ENCODE measurements at places on chromosomes 4 and X.

GRCh38 chr4:169988252-169988651, 37.9 kb downstream of the MFAP3L start:
- no peak for DNase-seq

DNA sequence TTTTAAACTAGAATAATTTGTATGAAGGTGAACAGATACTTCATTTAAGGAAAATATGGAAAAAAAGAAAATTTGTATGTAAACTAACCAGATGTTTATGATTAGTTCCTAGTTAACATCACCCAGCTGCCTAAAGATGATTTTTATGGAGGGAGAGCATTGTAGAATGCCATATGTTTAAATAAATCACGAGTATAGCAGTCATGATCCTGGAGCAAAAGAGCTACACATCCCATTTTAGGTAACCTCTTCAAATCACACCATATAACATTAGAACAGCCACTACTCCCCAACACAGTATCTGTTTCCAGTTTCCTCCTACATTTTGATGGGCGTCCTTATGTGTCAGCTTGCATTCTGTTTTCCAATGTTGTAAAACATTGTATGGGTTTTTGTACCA, 571.9 kb upstream of the FAM241A start:
- no peak for DNase-seq

DNA sequence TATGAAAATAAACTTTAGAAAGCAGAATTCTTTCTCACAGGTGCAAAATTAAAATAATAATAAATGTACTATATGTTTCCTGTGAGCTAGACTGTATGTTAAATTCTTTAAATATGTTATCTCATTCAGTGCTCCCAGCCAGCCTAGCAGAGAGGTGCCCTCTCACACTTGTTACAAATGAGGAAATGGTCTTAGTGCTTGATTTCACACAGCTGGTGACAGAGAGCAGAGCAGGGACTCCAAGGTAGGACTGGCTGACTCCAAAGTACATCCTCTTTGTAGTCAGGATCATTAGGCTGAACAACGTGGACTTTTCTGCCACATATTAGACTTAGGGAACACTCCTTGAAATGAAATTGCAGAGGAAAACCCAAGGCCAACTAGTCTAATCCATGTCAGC, 72.0 kb upstream of the HHIP start:
- no peak for DNase-seq

- no peak for DNase-seq
These were observed 10.7 kb upstream of the PASD1 start for GRCh38 chrX:151552743-151553142.

GRCh38 chrX:155094468-155095061, 23.3 kb downstream of the BRCC3 start:
- no peak for DNase-seq

- no peak for DNase-seq
These were observed 23.6 kb downstream of the KIF4A start for GRCh38 chrX:70313503-70313902.

DNA sequence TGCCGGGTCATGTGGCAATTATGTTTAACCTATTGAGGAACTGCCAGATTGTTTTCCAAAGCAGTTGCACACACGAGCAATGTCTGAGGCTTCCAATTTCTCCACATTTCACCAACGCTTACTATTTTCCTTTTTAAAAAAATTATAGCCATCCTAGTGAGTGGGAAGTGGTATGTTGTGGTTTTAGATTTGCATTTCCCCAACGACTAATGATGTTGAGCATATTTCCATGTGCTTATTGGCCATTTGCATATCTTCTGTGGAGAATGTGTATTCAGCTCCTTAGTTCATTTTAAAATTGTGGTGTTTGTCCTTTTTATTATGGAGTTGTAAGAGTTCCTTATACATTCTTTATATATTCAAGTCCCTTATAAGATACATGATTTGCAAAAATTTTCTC, 60.2 kb downstream of the MTMR1 start:
- no peak for DNase-seq

- DNase-seq: no peak
These were observed 18.8 kb upstream of the TMEM131L start for GRCh38 chr4:153447175-153447905.

GRCh38 chrX:79412972-79413371, 45.8 kb upstream of the ITM2A start:
- DNase-seq: no peak

- no peak for DNase-seq
These were observed 2.3 kb upstream of the MSL3 start for GRCh38 chrX:11755724-11756123.

GRCh38 chr4:4820261-4820660, 39.2 kb upstream of the MSX1 start:
- DNase-seq: no peak

GRCh38 chr4:151785484-151786157, 24.8 kb upstream of the GATB start:
- DNase-seq: no peak

DNA sequence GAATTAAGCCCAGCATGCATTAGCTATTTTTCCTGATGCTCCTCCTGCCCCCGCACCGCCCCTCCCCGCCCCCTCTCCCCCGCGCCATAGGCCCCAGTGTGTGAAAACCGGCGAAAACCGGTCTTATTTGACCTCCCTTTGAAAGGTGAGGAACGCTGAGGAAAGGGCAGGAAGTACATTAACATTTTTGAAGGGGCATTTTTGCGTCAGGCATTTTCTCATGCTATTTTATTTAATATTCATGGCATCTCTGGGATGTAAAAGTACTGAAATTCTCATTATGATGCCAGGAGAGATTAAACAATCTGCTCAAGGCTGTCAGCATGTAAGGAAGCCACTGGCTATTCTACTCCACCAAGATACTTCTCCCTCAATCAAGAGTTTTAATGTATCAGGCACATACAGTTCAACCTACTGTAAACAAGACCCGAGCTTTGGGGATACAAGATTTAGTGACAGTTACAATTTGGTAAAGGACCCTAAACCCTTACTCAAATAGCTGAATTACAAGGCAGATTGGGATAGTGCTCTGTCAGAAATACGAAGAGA, 1.2 kb upstream of the NMU start:
- DNase-seq: no peak

DNA sequence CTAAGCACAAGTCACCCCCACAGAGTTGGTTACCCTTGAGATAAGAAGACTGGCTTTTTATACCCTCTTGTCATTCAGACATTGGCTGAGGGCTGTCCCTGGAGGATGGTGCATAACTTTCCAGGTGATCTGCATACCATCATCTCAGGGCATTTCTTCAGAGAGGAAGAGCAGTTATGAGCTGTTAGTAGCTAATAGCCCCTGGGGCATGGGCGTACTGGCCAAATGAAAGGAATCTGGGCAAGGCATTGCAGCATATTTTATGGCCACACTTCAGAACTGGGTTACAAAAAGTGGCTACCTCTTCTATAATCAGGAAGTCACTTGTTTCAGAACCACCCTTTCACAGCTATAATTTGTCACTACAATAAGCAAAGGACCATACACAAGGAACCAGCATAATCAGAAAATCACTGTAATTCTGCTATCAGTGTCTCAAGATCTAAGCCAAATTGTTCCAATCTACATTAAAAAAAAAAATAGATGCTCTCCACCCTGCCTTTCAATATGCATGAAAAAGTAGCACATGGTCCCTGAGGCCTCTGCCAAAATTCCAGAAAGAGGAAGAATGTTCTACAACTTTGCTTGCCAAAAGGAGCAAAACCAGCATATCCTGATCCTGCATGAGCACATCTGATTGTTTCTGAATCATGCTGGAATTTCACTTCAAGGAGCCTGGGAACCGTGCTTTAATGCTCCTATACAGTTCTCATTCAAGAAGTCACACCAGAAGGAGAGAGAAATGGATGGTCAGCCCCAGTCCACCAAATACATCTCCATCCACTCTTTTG, 92.0 kb downstream of the TMEM144 start:
- DNase-seq: no peak

DNA sequence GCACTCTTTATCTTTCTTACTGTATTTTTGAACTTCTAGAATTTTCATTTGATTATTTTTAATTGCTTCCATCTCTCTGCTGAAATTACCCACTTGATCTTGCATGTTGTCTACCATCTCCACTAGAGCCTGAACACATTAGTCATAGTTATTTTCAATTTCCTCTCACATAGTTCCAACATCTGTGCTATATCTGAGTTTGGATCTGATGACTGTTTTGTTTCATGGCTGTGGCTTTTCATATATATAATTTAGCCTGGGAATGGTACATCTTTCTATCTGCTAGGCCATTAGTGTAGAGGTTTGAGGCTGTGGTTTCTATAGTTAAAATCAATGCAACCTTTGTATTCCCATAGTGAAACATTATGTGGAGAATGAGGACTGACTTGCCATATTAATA, 33.2 kb downstream of the NPY2R start:
- DNase-seq: no peak

DNA sequence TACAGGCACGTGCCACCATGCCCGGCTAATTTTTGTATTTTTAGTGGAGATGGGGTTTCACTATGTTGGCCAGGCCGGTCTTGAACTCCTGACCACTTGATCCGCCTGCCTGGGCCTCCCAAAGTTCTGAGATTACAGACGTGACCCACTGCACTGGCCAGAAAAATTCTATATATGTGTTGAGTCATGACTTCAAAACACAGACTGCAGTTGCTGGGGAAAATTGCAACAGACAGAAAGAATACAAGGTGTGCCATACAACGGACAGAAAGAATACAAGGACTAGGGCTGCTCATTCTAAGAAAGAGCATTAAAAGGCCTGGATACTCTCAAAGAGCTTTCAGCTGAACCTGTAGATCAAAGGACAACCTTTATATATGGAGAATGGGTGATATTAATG, 109.6 kb upstream of the ACSL4 start:
- DNase-seq: no peak

DNA sequence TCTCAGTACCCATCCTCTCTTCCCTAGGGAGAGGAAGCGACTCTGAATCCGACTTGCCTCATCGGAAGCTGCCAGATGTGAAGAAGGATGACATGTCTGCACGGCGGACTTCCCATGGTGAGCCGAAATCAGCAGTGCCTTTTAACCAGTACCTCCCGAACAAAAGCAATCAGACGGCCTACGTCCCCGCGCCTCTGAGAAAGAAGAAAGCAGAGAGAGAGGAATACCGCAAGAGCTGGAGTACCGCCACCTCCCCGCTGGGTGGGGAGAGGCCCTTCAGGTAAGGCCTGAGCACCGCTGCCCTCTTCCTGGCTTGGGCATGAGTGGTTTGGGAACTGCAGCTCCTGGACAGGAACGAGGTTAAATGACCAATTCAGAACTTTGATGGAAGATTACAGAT, 81.2 kb downstream of the LIMCH1 start:
- no peak for DNase-seq

DNA sequence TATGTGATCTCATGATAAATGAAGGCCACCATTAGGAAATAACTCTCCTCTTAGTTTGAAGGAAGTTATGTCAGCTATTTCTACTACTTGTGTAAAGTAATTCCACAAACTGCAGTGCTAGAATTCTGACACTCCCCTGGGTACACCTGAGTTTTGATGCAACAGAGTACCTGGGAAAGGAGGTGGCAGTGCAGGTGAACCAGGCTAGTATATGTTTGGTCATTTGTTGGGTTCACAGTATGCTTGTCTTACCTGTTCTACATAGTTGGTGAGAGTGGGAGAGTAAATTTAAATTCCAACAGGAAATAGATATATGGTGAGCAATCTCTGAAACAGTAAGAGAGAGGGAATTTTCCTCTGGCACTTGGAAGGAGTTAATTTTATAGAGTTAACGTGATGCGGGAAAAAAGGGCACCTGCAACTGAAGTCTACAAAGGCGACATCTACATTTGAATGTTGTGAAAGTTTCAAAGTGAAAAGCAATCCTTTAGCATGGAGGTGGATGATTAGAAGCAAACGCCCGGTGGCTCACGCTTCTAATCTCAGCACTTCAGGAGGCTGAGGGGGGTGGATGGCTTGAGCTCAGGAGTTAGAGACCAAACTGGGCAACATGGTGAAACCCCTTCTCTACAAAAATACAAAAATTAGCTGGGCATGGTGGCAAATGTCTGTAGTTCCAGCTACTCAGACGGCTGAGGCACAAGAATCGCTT, 8.3 kb upstream of the SLC10A6 start:
- DNase-seq: no peak

- DNase-seq: no peak
These were observed 9.7 kb downstream of the UNC5C start for GRCh38 chr4:95539106-95539505.

GRCh38 chr4:183333983-183334382, 11.8 kb upstream of the CLDN24 start:
- DNase-seq: no peak

DNA sequence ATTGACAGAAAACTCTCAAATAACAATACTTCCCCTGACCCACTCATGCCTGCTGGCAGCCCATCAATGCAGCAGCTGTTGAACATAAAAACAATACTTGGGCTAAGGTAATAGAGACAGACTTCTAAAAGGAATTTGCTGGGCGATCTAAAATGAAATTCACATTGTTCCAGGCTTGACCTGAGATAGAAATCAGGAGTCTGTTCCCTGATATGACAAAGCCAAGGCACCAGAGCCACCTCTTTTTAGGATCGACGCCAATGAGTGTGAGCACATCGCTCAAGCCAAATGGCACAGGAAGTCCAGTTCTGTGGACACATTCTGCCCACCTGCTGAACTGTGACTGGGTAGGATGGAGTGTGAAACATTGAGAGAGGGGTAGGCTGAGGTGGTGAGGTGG, 4.9 kb downstream of the SEPTIN11 start:
- DNase-seq: no peak

DNA sequence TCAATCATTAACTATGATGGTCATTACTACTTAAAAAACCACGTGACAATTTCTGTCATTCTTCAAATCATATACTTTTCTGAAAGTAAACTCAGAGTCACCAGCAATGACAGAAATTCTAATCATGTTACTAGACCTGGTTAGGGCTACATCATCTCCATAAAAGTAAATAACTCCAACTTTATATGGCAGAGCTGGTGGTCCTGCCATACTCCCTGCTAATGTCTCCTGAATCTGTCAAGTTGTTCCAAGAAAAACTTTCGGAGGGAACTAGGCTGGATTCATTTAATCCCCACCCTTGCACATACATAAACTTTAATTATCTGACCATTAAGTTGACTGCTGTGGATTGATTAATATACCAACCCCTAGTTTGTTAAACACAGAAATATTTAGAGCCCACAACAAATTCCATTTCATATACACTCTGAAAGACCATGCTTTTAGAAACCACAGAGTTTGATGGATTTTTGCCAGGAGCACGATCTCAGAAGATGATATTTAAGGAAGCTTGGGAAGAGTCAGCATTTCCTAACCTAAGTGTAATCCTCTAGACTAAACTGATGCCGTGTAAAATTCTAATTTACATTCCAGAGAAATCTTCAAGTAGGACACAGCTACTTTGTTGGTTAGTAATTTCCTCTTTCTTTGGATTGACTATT, 577.0 kb downstream of the FAT4 start:
- no peak for DNase-seq

GRCh38 chr4:187088070-187088799, 364.6 kb upstream of the FAT1 start:
- DNase-seq: no peak

All from thoracic aorta (tissue), 2 donors.